ENCODE measurements at places on chromosomes 1 and 21.

DNA sequence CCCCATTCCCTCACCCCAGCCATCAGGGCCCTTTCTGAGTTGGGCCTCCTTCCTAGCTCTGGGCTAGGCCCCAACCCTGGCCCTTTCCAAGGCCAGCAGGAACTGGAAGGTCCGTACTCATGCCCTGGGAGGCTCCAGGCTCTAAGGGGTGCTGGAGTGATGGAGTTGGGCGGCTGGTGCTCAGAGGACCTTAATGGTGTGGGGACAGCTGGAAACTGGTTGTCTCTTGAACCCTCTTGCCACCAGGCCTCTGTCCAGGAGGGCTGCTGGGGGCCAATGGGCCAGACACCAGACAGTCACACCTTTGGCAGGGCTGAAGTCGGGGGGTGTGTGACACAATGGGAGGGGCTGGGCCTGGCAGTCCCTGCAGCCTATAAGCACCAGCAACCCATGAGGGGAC, 9.2 kb upstream of the PADI1 start:
- no peak for DNase-seq

GRCh38 chr21:45593162-45594022, 50.1 kb upstream of the PCBP3 start:
- DNase-seq = no peak

- DNase-seq = no peak
Observed at GRCh38 chr1:38489844-38490270, 369.7 kb downstream of the RRAGC start.

- peak; percentile 72 for DNase-seq
Observed at GRCh38 chr1:40185951-40186864, 25.0 kb downstream of the RLF start.

GRCh38 chr21:31482460-31482859, 138.4 kb upstream of the TIAM1 start:
- no peak for DNase-seq

GRCh38 chr1:164971391-164971790, 385.1 kb downstream of the LMX1A start:
- no peak for DNase-seq

GRCh38 chr1:32924881-32925344, 23.7 kb upstream of the TMEM54 start:
- no peak for DNase-seq

- no peak for DNase-seq
Observed at GRCh38 chr1:20302108-20302471, 11.4 kb downstream of the VWA5B1 start.

GRCh38 chr1:10490286-10490970, 15.7 kb downstream of the PEX14 start:
- DNase-seq = no peak

DNA sequence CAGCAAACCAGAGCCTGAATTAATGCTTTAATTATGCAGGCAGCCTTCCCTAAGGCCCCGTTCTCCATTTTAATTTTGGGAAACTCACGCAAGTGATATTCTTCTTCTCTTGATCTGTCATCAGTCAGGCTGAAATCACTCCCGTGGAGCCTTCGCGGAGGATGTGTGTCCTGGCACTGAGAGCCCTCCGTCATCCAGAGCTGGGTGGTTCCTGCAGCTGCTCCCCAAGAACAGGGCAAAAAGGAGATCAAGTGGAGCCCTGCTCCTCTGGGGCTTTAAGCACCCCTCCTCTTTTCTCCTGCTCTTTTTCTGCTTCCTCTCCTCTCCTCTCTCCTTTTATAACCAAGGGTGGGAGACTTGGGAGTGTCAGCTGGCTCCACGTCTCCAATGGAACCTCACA, 133.2 kb upstream of the CACNA1E start:
- DNase-seq = no peak

GRCh38 chr1:239947801-239948200, 143.9 kb upstream of the FMN2 start:
- DNase-seq = no peak

DNA sequence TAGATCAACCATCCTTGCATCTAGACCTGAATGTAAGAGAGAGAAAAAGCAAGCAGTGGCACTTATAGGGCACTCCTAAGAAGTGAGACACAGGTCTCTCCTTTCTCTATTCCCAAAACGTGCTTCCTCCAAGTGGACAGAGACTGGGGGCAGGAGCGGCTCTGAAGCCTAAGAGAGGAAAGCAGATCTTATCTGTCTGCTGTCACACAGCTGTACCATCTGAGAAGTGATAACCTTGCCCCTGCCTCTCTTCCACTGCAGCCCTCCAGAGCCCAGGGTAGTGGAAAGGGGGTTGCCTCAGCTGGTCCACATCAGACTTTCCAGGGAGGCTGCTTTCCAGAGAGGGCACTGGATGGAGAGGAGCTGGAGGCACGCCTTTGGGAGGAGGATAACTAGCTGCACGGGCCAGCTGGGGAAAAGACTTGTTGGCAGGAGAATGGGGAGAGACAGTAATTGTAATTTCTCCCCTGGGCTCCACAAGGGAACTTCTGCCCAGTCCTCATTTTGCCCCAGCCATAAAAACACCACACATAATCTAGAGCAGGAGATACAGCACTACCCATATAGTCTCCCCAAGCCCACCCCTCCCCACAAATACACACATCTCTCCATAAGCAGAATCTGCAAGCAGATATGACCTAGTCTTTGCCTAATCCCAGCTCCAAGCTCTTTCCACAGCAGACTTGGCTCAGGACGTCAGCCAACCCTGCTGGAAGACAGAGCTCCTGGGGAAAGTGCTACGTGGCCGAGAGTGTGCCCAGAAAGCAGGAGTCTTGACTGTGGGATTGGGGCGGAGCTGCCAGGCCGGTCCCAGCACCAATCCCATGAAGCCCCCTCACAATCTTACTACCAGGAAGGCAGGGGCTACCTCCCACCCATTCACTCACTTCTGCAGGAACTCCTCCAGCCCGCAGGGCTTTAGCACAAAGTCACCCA, 31.2 kb downstream of the PIK3C2B start:
- DNase-seq = no peak

DNA sequence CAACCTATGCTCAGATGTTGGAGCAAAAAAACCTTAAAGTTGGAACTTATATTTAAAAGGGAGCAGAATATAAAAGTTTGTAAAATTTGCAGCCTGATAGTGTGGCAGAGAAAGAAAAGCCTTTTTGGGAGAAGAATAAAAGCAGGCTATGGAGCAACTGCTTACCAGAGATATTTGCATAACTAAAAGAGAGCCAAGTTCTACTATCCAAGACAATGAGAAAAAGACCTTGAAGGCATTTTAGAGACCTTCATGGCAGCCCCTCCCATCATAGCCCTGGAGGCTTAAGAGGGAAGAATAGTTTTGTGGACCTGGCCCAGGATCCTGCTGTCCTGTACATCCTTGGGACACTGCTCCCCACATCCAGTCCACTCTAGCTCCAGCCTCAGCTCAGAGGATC, 312.5 kb upstream of the ZRANB2 start:
- no peak for DNase-seq

DNA sequence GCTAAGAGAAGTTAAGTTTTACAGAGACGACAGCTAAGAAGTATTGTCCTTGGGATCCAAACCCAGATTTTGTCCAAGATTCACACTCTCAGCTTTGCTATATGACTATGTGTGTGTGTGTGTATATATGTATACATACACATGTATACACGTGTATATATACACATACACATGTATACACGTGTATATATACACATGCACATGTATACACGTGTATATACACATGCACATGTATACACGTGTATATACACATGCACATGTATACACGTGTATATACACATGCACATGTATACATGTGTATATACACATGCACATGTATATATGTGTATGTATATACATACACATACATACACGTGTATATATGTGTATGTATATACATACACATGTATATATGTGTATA, 3.9 kb upstream of the CACHD1 start:
- no peak for DNase-seq

GRCh38 chr1:94079080-94079940, 41.6 kb downstream of the ABCA4 start:
- no peak for DNase-seq

GRCh38 chr1:175887521-175887920, 144.1 kb upstream of the TNR start:
- DNase-seq = no peak

DNA sequence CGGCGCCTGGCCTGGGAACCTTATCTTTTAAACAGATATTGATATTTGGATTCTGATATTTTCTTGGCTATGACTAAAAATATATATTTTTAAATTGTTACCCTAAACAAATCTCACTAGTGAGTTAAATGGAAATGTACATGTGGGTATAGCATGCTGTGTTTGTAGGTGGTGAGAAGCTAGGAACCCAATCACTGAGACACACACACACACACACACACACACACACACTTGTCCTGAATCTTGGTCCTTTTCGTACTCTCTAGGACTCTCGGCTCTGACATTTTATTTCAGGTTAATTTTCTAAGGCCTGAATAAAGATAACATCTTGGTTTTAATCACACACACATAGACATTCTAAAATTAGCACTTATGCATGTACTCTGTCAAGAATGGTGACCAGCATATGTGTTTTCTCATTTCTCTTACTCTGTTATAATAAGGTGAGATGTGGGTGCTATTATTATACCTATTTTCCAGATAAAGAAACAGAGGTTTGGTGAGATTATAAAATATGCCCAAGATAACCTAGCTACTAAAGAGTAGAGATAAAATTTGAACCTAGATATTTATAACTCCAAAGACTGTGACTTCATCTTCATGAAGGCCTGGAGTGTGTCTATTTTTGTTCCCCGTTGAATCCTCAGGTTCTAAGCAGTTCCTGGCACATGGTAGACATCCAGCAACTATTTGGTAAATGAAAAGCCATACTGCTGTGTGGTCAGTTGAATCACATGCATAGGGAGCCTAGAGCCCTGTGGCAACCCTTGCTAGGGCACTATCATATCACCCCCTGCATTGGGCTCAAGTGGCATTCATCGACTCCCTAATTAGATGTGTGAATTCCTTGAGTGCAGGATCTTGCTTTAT, 85.0 kb upstream of the RAB3GAP2 start:
- DNase-seq = no peak

GRCh38 chr1:115642168-115643072, 650 bp downstream of the VANGL1 start:
- DNase-seq = peak; percentile 83

DNA sequence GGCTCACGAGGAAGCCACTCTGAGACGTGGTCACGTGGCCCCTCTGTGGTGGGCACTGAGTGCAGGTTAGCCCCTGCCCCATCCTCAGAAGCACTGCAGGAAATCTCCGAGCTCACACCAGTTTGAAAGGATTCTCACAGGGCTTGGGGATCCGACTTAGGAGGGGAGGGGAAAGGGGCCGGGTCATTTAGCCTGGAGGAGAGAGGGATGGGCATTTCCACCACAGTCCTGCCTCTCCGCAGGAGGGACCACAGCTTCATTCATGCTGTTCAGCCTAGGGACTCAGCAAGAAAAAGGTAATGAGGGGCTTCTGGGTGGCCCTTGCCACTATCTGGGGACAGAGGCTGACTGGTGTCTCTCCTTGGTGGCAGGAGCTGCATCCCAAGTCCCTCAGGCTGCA, 126.5 kb downstream of the NPHP4 start:
- no peak for DNase-seq

- no peak for DNase-seq
Observed at GRCh38 chr1:90708236-90708786, 8.8 kb downstream of the BARHL2 start.

- DNase-seq = no peak
Observed at GRCh38 chr21:42651515-42652401, 1.7 kb upstream of the PDE9A start.

GRCh38 chr1:212899845-212900244, 41.8 kb downstream of the FLVCR1 start:
- DNase-seq = no peak

DNA sequence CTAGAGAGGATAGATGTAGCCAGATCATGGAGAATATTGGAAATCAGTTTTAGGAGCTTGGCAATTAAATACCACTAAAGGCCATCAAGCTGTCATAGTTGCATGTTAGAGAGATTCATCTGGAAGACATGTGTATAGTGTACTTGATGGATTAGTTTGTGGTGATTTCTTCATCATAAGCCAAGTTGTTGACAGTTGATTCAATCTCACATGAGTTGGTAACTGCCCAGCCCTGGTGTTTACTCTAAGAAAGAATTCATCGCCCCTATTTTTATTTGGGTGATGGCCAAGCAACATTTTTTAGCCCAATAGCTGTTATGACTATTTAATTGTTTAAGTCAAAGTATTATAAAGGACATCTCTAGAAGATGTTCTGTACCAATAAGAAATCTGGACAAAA, 737.6 kb downstream of the PLA2G4A start:
- DNase-seq = no peak

- DNase-seq = no peak
Observed at GRCh38 chr1:20720631-20721091, 2.9 kb upstream of the KIF17 start.

- DNase-seq = no peak
Observed at GRCh38 chr1:8858888-8859706, 19.4 kb downstream of the ENO1 start.

GRCh38 chr1:48450505-48450904, 21.5 kb downstream of the SPATA6 start:
- DNase-seq = no peak

DNA sequence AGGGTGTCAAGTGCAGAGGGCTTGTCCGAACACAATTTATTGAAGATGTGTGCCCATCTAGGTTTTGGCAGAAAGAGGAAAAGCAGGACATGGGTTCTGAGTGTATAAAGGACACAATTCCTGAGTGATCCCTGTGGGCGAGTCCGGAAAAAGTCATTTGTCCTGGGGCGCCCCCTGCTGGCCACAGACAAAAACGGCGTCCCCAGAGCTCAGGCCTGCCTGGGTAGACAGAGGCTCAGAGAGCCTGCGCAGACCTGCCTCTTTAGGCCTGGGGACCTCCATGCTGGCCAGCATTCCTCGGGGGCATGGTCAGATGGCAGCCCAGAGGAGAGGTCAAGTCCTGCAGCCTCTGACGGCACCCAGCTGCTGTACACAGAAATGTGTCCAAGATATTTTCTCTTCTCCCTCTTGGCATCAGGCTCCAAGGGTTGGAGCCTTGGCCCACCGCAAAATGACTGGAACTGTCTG, 65.5 kb upstream of the LRP8 start:
- DNase-seq = peak; percentile 39

GRCh38 chr1:80534606-80535360, 1266.0 kb upstream of the ADGRL2 start:
- no peak for DNase-seq

DNA sequence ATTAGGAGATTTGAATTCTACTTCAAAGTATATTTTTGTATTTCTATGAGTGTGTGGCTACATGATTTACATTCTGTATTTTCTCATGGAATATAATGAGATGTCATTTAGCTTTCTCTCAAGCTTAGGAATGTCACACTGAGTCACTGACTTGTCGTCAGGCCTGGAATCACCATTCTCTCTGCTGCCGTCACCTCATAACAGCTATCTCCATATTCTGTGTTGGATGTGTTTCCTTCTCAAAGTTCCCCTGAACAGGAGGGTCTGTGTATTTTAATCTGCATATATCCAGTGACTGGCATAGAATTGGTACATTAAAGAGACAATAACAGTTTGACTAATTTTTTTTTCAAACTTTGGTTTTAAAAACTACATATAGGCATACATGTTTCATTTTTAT, 35.9 kb downstream of the LYPLAL1 start:
- no peak for DNase-seq

Measured in GM06990 (cell line).